ENCODE measurements at places on chromosomes 1 and 21.

DNA sequence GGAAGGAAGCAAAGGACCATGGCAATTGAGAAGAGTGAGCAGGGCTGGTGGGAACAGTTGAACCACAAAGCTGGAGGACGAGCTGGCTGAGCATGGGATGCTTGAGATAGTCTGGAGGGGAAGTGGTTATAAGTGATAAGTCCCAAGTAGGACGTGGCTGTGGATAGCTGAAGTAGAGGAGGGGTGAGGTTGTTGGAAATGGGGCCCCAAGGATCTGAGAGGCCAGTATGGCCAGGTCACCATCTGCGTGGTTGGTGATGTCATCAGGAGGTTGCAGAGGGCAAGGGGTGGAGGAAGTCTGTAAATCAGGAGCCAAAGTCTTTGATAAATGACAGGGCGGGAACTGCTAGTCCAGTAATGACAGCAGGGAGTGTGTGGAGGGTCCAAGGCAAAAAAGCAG lies 11.0 kb upstream of the REN start:
- no peak for DNase-seq

- DNase-seq: no peak
Observed at GRCh38 chr1:178846306-178846705, 24.6 kb downstream of the ANGPTL1 start.

- DNase-seq: no peak
Observed at GRCh38 chr1:201745023-201745422, 83.9 kb upstream of the IPO9 start.

DNA sequence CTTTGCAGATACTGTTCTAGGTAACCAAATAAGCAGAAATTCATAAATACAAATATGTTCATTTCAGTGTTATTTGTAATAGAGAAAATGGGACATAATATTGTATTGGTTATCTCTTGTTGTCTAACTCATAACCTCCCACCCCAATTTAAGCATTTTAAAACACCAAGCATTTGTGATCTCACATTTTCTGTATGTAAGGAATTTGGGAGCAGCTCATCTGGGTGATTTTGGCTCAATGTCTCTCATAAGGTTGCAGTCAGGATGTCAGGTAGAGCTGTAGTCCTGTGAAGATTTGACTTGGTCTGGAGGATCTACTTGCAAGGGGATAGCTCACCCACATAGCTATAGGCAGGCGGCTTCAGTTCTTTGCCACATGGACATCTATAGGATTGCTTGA lies 29.5 kb downstream of the CEP350 start:
- DNase-seq: no peak

Measured in NCI-H2107 (cell line).